ENCODE measurements at places on chromosomes 13 and 19.

DNA sequence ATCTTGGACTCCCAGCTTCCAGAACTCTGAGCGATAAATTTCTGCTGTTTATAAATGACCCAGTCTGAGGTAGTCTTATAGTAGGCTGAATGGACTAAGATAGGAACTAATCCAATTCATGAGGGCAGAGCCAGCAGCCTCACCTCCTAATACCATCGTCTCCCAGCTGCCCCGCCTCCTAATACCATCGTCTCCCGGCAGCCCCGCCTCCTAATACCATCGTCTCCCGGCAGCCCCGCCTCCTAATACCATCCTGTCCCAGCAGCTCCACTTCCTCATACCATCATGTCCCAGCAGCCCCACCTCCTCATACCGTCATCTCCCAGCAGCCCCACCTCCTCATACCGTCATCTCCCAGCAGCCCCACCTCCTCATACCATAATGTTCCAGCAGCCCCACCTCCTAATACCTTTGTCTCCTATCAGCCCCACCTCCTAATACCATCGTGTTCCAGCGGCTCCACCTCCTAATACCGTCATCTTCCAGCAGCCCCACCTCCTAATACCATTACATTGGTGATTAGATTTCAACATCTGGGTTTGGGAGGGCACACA is 2.4 kb upstream of the ARGLU1 start:
- DNase-seq, result peak; percentile 81

GRCh38 chr19:35555301-35556005 is 8.0 kb downstream of the ATP4A start:
- peak; percentile 38 for DNase-seq

GRCh38 chr13:32031815-32032370 is 319 bp downstream of the FRY start:
- DNase-seq, result no peak

GRCh38 chr13:50587115-50587514 is 256.4 kb downstream of the DLEU7 start:
- peak; percentile 40 for DNase-seq

GRCh38 chr13:32164622-32165268 is 133.2 kb downstream of the FRY start:
- DNase-seq, result peak; percentile 80

GRCh38 chr19:18204394-18205199 is 755 bp upstream of the RAB3A start:
- DNase-seq, result no peak

GRCh38 chr13:24644036-24644435 is 36.2 kb upstream of the ATP12A start:
- DNase-seq, result no peak
